Activated T-helper 2 cell treated with anti-CD3 and anti-CD28 coated beads, Interferon-gamma antibody, Interleukin-2, Interleukin-4, amounts not matched to agents 10 μg/mL and 5 μg/mL and 100 μg/mL, durations not matched to agents 14 hours and 24 hours and 36 hours (primary cell): ENCODE measurements at places on chromosomes 4 and X. TPM values are rescaled to one million over a fixed set of nuclear protein-coding genes. Genes with fewer than 3 reads are reported as not detected.

The DGKK gene
- total RNA-seq = not detected in 2 replicates

GRCh38 chr4:139441029-139441428 lies 12.9 kb upstream of the RAB33B start:
- no peak for DNase-seq

DNA sequence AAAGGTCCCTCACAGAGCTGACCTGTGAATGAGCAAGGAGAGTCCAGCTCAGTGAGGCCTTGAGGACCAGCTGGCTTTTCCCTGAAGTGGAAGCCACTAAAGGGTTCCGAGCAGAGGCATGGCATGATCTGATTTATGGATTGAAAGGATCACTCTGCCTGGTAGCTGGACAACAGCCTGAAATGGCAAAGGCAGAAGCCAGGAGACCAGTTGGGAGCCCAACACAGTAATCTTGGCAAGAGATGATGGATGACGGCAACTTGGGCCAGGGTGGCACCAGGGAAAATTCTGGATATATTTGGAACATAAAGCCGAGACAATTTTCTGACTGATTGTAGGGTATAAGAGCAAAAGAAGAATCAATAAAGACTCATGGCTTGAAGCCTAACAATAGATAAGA lies 69.3 kb upstream of the STIM2 start:
- DNase-seq = no peak

DNA sequence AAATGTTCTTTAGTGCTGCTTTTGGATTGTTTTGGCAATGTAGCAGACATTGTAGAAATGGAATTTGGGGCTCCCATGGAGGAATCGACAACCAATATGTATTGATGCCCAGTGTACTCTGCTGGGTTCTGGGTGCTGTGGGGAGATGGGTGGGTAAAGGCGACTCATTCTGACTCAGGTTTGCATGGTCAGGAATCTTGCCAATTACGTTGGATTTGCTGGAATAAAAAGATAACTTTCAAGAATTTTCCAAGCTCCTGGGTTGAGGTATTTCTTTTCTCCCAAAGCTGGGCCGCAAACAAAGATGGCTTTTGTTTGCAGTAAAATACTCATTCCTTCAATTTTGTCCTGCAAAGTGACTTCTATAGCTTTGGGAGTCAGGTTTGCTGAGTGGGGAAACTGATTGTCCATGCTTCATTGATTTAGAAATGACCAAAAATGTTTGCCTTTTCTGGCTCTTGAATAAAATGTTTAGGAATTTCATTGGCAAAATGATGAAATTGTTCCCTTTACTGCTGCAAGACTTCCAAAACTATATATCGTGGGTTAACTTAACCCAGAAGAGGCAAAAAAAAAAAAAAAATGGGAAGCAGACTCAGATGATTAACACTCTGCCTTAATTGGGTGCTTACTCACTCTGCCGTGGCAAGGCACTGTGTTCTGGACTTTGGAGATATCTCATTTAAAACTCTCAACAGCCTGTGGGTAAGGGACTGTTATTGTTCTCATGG lies 57.0 kb downstream of the RTL9 start:
- no peak for DNase-seq

GRCh38 chr4:56463711-56464110 lies 3.7 kb upstream of the SRP72 start:
- no peak for DNase-seq

GRCh38 chrX:136255541-136255940 lies 4.3 kb upstream of the MAP7D3 start:
- DNase-seq = no peak

GRCh38 chr4:15233264-15233597 lies 194.6 kb upstream of the C1QTNF7 start:
- no peak for DNase-seq

DNA sequence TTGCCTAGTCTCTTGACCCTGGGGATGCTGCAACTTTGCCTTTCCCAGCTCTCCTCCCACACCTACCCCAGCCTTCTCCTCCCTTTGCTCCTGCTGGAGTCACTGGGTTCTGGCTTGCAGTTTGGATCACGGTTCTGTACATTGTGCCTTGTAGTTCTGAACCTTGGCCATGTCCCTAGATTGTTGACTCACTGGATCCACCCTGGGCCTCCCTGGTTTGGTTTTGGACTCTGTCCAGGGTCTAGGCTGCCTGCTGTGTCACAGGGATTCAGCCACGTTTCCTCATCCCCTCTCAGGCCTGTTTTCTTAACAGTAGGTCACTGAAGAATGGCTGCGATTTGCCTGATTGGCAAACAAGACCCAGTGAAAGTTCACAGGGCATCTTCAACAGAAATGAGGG lies 11.5 kb upstream of the GABRE start:
- DNase-seq = no peak

- no peak for DNase-seq
Observed at GRCh38 chr4:47017494-47017893, 13.9 kb upstream of the GABRB1 start.

DNA sequence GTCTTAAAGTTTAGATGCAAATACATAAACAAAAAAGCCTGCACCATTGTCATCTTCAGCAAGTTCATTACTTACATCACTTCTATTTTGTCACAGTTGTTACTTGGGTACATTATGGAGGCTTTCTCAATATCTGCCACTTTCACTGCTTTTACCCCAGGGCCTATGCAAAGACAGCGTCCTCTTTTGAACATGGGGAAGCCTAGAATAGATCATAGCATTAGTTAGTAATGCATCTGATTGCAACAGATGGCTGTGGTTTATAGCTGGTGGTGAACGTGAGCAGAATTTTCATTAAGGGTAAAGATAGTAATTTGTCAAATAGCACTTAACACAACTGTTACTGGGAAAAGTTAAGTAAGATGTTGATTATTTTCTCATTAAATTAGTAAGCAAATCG lies 729 bp downstream of the CXCL11 start:
- DNase-seq = no peak

DNA sequence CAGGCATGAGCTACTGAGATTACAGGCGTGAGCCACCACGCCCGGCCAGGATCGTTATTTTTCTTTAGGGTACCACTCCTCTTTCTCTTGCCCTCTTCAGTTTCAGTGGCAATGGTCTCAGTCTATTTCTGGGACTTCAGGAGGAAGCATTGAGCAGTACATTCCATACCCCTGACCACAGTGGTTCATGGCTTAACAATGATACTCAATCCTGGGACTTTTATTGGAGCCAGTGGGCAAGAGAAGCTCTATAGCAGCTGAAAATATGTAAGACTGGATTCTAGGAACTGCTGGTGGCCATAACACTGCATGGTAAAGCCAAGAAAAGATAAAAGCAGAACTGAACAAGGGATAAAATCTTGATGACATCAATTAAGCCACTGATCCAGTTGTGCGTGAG lies 5.8 kb upstream of the CCNA2 start:
- DNase-seq = no peak

The FRMPD4 gene
- total RNA-seq = not detected in 2 replicates

GRCh38 chr4:67273666-67274065 lies 271.6 kb downstream of the CENPC start:
- DNase-seq = no peak

The HPRT1 gene
- 118 and 129 TPM in 2 replicates for total RNA-seq

- DNase-seq = no peak
Observed at GRCh38 chr4:113692809-113693411, 68.6 kb downstream of the CAMK2D start.

- no peak for DNase-seq
Observed at GRCh38 chr4:85864259-85865205, 389.6 kb downstream of the ARHGAP24 start.

The EPHA5 gene
- total RNA-seq = not detected in 2 replicates

DNA sequence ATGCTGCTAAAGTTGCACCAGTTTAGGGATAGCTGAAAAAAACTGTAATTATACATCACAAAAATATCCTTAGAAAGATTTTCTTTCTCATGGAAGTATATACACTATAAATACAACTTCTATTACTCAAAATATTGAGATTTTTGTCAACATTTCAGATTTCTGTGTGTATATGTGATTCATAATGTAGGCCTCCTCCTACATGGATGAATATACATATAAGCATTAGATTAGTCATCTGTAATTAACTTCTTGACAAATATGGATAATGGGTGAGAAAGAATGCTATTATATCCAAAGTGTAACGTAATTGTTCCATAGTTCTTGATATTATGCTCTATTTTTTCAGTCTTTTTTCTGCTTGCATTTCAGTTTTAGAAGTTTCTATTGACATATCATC lies 124.9 kb downstream of the CBLL2 start:
- no peak for DNase-seq

DNA sequence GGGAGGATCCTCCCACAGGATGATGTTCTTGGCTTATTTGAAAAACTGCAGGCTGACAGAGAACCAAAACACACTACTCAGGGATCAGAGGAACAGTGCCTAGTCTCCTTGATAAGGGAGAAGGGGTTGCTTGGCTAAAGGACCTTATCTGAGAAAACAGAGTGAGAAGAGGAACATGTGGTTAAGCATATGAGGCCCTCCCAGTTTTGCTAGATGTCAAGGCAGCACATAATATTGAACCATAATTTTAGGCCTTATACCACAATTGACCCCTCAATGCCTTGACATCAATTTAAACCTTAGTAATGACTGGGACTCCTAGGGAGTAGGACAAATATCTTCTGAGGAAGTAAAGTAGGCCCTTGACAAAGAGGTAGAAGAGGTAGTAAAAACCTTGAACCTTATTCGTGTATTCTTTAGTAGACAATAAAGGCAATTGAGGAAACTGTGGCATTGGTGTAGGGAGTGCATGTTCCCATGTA lies 79.3 kb downstream of the TEX13C start:
- no peak for DNase-seq

DNA sequence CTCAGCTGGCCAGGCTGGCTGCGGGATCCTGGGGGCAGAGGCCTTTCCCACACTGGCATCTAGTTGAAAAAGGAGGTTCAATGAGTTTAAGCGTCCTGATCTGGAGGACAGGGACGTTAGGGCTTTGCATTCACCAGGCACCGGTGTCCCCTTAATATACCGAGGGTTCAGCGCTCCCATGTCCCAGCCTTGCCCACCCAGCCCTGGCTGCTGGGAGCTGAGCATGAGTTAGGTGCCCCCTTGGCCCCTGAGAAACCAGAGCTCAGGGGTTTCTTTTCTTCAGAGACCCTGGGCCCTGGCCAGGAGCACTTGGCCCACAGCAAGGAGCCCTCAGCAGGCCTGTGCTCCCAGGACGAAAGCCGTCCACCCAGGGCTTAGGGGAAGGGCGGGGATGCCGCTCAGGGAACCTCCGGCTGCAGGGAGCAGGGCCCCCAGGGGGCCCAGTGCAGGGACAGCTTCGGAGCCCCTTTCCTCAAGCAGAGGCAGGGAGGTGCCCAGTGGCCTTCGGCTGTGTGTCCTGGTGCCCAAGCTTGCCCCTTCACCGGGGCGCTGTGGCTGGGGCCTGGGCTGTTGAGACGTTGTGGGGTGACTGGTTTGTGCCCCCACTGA lies 20.9 kb upstream of the DUSP9 start:
- no peak for DNase-seq

The MTMR1 gene
- total RNA-seq = 31.4 and 32.5 TPM in 2 replicates

The ADAD1 gene
- total RNA-seq = not detected in 2 replicates

- no peak for DNase-seq
Observed at GRCh38 chrX:12329476-12329875, 191.2 kb downstream of the FRMPD4 start.

GRCh38 chr4:128232719-128233118 lies 54.9 kb downstream of the PGRMC2 start:
- no peak for DNase-seq

The BEX1 gene
- total RNA-seq = not detected in 2 replicates

The CA5B gene
- total RNA-seq = 5.2 and 8.0 TPM in 2 replicates

DNA sequence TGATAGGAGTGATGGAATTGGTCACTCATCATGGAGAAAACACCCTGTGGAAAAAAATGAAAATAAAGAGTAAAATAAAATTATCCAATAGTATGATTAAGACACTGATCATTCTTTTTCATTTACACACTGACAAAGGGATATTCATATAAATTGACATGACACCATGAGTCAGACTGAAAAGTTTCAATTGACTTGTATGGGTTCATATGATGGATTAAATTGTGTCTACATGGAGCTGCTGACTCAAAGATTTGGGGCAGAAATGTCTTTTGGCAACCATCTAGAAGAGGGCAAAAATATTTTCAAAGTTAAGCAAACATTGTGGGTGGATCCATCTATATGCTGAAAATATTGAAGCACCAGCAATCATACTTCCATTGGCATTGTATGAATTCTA lies 153.4 kb upstream of the PPP3CA start:
- DNase-seq = no peak

GRCh38 chrX:64265265-64265664 lies 34.9 kb upstream of the ASB12 start:
- DNase-seq = no peak

The BMPR1B gene
- not detected in 2 replicates for total RNA-seq

DNA sequence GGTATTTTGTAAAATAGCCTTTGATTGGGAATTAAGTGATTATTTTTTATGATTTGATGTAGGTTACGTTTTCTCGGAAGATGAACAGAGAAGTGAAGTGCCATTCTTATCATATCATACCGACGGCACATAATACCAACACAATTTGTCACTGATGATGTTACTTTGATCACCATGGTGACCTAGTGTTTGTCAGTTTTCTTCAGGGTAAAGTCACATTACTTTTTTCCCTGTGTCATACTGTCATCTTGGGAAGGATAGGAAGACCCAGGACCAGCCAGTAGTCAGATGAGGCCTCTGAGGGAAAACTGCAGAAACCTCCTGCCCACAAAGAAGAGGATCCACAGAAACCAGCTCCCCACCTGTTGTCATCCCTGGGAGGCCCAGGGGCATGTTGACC lies 1.3 kb upstream of the MAGEC1 start:
- no peak for DNase-seq
